ENCODE measurements at places on chromosomes 4 and X.

- H3K4me1 ChIP-seq = no peaks in the 10 kb centered on the region
- no peak for DNase-seq
- no peaks in the 10 kb centered on the region for H3K36me3 ChIP-seq
- H3K4me3 ChIP-seq = no peak overlapping the region
Observed at GRCh38 chrX:97168646-97169045, 284.9 kb downstream of the RPA4 start.

GRCh38 chr4:8534129-8534528 is 46.1 kb upstream of the GPR78 start:
- no peak for DNase-seq
- peak overlapping the region; percentile 90 for H3K27ac ChIP-seq
- no peak overlapping the region for H3K4me3 ChIP-seq
- H3K4me1 ChIP-seq = peaks cover 14% of the 10 kb centered on the region
- H3K27me3 ChIP-seq = no peaks in the 10 kb centered on the region

- no peak overlapping the region for H3K4me3 ChIP-seq
- no peaks in the 10 kb centered on the region for H3K27me3 ChIP-seq
- H3K4me1 ChIP-seq = no peaks in the 10 kb centered on the region
- no peaks in the 10 kb centered on the region for H3K36me3 ChIP-seq
- no peak for DNase-seq
- no peak overlapping the region for H3K27ac ChIP-seq
Observed at GRCh38 chrX:96483647-96484160, 200.9 kb upstream of the DIAPH2 start.

- H3K36me3 ChIP-seq = peaks cover 38% of the 10 kb centered on the region
- no peaks in the 10 kb centered on the region for H3K27me3 ChIP-seq
- H3K4me1 ChIP-seq = peaks cover 54% of the 10 kb centered on the region
- DNase-seq = no peak
- peak overlapping the region; percentile 99 for H3K27ac ChIP-seq
Observed at GRCh38 chr4:39976945-39977488, 694 bp downstream of the PDS5A start.

DNA sequence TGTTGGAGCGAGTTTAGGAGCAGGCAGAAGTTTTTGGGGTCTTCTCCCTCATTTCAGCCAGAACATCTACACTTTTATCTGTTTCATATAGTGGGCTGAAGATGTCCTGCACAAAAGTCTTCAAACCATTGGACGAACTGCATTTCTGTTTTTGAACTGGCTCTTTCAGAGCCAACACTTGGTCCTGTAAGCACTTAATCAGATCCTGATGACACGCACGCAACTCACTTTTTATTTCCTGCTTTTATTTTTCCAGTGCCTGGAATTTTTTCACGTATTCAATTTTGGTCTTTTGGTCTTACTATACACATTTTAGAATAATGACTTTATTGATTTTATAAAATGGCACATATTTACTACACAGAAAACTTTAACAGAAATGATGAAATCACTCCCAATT is 40.2 kb upstream of the NKX3-2 start:
- no peak overlapping the region for H3K27ac ChIP-seq
- no peaks in the 10 kb centered on the region for H3K4me1 ChIP-seq
- H3K27me3 ChIP-seq = no peaks in the 10 kb centered on the region
- no peak overlapping the region for H3K4me3 ChIP-seq

GRCh38 chr4:165606465-165607205 is 227.8 kb downstream of the CPE start:
- H3K36me3 ChIP-seq = no peaks in the 10 kb centered on the region
- no peaks in the 10 kb centered on the region for H3K27me3 ChIP-seq
- H3K4me3 ChIP-seq = no peak overlapping the region
- DNase-seq = no peak
- no peak overlapping the region for H3K27ac ChIP-seq

GRCh38 chrX:14476205-14476604 is 53.1 kb upstream of the GLRA2 start:
- no peak overlapping the region for H3K27ac ChIP-seq
- no peak overlapping the region for H3K4me3 ChIP-seq
- H3K27me3 ChIP-seq = no peaks in the 10 kb centered on the region

- H3K4me3 ChIP-seq = no peak overlapping the region
- H3K36me3 ChIP-seq = peaks cover 13% of the 10 kb centered on the region
- no peak overlapping the region for H3K27ac ChIP-seq
- DNase-seq = no peak
- H3K27me3 ChIP-seq = no peaks in the 10 kb centered on the region
Observed at GRCh38 chrX:16610121-16610621, 39.8 kb upstream of the S100G start.

DNA sequence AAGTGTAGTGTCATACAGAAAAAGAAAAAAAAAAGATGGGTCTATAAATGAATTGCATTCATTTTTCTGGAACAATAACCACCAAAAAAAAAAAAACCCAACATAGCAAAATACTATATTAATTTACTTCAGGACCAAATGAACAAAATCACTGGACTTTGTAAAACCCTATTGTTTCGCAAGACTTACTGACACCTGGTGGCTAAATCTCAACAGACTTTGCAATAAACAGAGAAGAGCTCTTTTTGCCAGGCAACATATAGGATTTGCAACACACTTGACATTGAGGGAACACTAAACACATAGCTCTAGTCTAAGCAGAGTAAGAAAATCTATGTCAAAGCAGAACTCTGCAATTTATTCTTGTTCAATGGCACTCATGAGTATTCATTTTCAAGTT is 990.2 kb downstream of the STPG2 start:
- no peaks in the 10 kb centered on the region for H3K27me3 ChIP-seq
- H3K27ac ChIP-seq = no peak overlapping the region
- H3K4me3 ChIP-seq = no peak overlapping the region
- H3K36me3 ChIP-seq = no peaks in the 10 kb centered on the region
- no peaks in the 10 kb centered on the region for H3K4me1 ChIP-seq
